ENCODE measurements at places on chromosomes 5 and 9.

DNA sequence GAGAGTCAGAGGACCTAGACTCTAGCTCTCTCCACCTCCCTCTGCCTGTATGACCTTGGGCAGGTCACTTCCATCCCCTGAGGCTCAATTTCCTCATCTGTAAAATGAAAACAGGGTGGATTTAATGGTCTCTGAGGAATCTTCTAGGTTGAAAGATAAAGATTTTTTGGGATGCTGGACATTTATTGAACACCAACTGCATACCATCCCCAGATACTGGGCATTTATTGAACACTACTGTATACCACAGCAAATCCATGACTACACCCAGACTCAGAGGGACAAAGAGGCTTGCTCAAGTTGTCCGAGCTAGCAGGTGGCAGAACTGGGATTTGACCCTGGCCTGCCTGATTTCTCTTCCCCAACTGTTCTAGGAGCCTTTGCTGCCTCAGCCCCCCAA, 25.0 kb upstream of the CPLX2 start:
- DNase-seq: no peak

GRCh38 chr5:98936948-98937715, 8.3 kb upstream of the CHD1 start:
- no peak for DNase-seq

DNA sequence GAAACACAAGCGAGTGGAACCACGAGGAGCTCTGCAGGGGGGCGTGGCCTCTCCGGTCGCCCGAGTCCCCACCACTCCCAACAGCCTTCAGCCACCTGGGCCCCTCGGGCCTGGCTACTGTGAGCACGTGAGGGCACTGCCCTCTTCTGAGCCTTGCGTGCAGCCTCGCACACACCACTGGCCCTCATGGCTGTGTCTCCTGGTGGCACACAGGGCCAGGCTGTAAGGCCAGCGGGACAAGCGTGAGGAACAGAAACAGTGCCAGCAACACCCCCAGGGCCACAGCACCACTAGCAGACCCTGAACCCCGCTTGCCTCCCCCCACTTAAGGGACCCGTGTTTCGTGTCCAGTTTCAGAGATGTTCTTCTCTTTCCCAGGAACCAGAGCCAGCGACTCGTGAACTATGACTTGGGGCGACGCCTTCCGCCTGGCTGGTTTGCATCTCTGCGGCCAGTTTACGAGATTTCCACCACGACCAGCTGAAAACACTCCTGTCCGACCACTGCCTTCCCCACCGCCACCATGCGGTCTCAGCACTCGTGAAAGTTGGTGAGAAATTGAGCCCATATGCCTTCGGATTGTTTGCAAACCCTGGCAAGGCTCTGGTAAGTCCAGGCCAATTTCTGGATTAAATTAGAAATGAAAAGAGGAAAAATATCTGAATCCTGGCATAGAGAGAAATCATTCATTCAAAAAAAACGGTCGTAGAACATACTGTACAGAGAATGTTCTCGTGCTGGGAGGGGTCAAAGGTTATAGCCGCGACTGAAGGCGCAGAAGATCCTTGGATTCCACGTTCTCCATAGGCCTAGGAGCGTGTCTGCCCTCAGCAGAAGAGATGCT, 135.6 kb downstream of the ZNF354C start:
- DNase-seq: no peak

- no peak for DNase-seq
Observed at GRCh38 chr5:173653822-173654523, 37.5 kb upstream of the BOD1 start.

DNA sequence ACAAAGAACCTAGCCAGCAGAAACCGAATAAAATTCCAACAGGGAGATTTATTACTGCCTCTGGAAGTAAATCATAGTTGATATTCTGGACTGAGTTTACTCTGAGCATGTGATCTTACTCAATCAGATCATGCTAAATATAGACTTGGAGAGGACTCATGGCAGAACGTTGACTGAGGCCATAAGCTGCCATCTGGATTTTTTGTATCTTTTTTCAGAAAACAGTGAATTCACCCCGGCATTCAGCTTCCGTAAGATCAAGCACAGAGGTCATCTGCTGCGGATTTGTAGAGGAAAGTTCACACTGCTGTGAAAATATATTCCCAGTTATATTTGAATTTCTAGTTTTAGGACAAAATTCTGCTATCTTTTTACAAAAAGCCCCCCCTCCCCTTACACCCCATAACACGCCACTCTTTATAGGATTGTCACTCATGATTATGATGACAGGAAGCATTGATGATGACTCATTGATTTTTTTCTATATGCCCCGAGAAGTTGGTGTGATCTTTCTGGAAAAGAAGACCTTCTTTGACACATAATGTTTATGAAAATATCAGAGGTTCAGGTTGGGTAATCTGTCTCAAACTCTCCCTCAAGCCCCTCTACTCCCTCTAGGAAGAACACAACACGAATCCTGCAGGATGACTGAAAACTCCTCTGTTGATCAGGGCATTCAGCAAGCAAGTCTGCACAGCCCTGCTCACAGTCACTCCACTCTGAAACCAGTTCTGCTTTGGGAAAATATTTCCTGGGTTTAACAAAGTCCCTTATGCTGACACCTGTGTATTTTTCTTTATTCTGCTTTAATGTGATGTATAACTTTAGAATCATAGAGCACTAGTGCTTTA, 70.8 kb downstream of the NXNL2 start:
- DNase-seq: no peak

Measured in stimulated activated naive CD8-positive, alpha-beta T cell treated with anti-CD3 and anti-CD28 coated beads, Interleukin-15, Interleukin-2, amounts not matched to agents 100 U/mL and 50 U/mL, for 24 hours (primary cell).